Activated CD4-positive, alpha-beta T cell treated with anti-CD3 and anti-CD28 coated beads for 36 hours (primary cell): ENCODE measurements at places on chromosomes 13 and 19. TPM values are rescaled to one million over a fixed set of nuclear protein-coding genes. Genes with fewer than 3 reads are reported as not detected.

DNA sequence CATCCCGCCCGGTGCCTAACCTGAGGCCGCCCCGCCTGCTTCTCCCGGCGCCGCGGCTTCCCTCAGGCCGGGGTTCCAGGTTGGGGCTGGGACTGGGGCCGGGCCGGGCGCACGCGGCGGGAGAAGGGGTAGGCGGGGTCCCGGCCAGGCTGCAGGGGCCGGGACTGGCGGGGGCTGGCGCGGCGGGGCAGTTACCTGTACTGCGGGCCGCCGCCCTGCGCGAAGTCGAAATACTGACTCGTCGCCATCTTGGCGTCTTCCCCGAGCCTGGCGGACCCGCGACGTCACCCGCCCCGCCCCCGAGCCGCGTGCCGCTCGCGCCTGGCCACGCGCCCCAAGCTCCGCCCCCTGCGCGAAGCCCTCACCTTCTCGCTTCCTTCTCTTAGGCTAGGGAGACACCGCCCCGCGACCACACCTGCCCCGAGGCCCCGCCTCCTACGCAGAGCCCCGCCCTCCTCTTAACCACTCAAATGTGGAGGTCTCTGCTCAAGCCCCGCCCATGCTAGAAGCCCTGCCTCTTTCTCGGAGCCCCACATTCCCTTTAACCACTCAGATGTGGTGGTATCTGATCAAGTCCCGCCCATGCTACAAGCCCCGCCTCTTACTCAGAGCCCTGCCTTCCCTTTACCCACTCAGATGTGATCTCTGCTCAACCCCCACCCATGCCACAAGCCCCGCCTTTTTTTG is at the start of gene ZFR2:
Gene ZFR2, minus strand, starts transcription at position 269 of the 687 bp plus-strand sequence. Its CDS starts 21 bp downstream, at position 248.
- peak; percentile 54 for DNase-seq

DNA sequence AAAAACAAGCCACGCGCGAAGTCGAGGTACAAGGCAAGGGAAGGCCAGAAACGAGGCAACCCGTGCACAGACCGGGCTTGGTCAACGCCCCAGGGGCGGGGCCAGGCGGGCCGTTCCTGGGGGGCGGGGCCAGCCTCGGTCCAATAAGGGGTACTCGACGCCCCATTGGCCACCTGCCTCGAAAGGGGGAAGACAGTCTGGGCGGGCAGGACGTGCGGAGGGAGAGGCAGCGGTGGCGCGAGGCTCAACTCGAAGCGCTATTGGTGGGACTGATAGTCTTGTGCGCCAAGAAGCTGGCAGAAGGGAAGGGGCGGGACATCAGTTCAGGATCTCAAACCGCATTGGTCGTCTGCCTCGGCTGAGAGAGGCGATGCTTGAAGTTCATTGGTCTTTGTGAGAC is at the start of gene LYPD4:
Gene LYPD4, minus strand, starts transcription at position 83 of the 400 bp plus-strand sequence. CDS start 5,398 bp downstream, outside the sequence.
- DNase-seq = no peak

DNA sequence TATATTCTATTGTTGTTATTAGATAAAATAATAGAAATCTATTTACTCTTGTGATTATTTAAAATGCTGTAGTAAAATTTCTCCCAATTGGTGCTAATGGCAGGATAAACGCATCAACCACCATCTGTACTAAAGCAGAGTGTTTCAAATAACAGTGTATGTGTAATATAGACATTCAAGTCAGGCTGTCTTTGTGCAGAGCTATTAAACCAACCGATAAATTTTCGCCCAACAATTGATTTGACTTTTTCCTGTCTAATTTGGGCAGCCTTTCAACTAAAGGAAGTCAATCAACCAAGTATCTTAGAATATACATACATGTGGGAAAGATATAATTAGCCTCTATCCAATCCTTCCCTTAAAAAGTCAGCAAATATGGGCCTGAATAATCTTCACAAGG is 5.8 kb downstream of the AMER2 start:
- DNase-seq = no peak

DNA sequence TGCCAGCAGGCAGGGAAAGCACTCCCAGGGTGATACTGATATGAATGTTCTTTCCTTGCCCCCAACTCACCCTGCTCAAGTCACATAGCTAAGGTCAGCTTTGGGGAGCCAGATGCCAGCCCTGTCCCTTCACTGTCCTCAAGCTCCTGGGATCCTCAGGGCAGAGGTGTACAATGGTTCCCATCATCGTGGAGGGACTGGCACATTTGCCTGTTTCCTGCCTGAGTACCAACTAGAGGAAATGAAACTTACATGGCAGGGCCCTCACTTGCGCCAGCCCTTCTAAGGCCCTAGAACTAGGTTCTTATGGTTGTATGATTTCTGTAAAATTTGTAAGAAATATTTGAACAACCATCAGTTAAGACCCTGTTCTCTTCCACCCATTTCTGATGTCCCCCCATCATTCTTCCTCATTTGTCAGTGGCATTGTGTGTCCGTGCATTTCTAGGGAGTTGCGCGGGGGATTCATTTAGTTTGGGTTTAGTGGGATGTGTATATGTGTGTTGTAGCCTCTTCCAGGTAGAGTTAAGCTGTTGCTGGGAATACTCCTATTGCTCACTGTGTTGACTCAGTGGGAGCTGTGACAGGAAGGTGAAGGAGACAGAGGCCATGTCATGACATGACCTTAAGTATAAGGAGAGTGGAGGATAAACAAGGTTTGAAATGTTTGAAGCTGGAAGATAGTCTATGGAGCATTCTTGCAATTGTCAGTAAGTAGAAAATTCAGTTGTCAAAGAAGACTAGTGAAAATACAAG is 41.3 kb upstream of the RCBTB2 start:
- no peak for DNase-seq

GRCh38 chr19:37362733-37363132 is 8.2 kb upstream of the ZNF527 start:
- DNase-seq = peak; percentile 9

DNA sequence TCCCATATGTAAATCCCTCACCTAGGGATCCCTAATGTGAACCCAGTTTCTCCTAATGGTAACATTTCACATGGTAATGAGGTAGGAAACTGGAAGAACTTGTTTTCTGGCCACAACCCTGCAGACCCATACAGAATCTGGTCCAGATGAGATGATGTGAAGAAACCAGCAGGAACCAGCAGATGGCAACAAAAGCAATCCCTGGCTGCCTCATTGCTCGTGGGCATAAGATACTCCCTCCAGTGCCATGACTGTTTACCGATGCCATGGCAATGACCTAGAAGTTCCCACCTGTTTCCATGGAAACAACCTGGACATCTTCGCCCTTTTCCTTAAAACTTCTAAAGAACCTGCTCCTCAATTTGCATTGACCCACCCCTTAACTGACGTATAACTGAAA is 1.4 kb upstream of the CD209 start:
- peak; percentile 25 for DNase-seq

- DNase-seq = no peak
Measured at GRCh38 chr19:28933039-28933438, 279.9 kb downstream of the UQCRFS1 start.

DNA sequence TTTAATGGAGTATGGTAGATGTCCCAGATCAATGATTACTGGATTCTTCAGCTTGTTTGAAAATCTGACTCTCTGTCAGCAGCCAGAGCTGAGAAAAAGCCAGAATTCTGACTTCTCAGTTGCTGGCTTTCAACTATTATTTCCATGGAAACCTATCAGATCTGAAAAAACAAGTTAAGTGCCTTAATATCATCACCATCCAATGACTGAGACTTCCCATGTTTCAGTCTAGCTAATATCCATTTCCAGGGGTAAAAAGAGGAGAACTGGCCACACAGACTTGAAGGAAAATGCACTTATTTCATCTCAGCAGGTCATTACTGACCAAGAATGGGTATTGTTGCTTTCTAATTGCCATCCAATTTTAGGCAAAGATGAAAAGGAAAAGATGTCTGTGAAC is 75.2 kb downstream of the TNFSF11 start:
- no peak for DNase-seq

WDR62 gene
- 14.3 TPM for total RNA-seq

- peak; percentile 69 for DNase-seq
Measured at GRCh38 chr19:49056101-49056901, 1.2 kb downstream of the CGB7 start.

- no peak for DNase-seq
Measured at GRCh38 chr19:4370418-4371041, 27.2 kb downstream of the MPND start.

TEX101 gene
- not detected for total RNA-seq

DNA sequence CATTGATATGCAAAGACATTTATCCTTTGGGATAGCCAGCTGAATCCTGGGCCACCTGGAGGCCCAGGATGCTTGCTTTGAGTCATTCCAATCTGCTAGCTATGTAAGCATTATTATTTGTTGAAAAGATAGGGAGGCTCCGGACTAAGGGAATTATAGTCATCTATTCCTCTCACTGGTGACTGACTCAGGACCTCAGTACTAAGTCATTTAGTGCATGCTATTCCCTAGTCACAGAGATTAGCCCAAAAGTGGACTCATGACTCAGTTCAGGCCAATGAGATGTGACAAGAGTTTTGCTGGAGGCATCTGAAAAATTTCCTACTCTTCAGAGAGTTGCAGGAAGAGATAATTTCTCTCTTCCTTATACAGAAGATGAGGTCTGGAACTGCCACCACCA is 67.9 kb upstream of the ITM2B start:
- no peak for DNase-seq

NCAN gene
- total RNA-seq = not detected

- no peak for DNase-seq
Measured at GRCh38 chr13:93847162-93847561, 620.6 kb downstream of the GPC6 start.

SWSAP1 gene
- 1.5 TPM for total RNA-seq

DNA sequence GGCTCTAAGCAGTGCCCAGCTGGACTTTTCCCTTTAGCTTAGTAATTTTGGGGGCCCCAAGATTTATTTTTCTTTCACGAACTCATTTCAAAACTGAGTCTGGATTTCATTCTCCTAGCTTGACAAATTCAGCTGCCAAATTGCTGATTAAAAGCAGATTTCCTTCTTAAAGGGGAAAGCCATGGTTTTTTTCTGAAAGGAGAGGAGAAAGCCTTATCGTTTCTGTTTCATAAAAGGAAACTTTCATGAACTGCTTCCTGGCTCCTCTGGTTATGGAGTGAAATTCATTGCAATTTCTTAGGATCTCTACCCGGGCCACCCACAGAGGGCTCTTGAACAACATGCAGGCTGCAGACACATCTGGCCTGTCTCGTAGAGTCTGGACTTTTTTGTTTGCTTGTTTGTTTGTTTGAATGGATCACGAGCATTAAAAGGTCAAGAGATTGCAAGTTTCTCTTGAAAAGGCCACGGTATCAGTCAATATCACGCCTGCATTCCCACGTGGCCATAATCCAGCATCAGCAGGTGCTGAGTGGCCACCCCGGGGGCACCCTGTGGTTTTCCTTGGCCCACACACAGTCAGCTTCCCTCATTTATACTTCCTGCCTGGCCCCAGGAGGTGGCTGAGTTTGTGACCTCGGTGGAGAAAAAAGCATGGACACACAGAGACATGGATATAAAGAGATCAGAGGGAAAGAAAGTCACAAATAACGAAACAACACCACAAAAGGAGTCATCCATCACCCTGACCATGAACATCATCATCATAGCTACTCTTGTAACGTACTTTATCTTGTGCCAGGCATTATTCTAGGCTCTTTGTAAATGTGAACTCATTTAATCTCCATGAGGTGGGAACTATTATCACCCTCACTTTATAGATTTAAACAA is 10.5 kb upstream of the KLK4 start:
- no peak for DNase-seq

- DNase-seq = no peak
Measured at GRCh38 chr13:23637829-23638228, 67.6 kb downstream of the TNFRSF19 start.

DNA sequence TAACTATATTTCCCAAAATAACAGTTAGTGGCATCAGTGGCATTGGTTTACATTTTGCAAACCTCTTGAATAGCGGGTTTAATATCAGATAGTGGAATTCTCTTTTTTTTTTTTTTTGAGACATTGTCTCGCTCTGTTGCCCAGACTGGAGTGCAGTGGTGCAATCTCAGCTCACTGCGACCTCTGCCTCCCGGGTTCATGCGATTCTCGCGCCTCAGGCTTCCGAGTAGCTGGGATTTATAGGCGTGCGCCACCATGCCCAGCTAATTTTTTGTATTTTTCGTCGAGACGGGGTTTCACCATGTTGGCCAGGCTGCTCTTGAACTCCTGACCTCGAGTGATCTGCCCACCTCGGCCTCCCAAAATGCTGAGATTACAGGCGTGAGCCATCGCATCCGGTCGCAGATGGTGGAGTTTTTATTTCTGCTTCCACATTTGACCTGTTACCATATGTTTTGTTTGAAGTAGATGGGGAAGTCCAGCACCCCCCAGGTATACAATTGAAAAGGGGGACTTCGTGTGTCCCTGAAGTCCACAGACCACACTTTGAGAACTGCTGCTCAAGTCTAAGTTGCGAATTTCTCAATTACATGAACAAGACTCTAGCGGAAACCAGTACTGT is 40.5 kb upstream of the XPO4 start:
- DNase-seq = no peak

DNA sequence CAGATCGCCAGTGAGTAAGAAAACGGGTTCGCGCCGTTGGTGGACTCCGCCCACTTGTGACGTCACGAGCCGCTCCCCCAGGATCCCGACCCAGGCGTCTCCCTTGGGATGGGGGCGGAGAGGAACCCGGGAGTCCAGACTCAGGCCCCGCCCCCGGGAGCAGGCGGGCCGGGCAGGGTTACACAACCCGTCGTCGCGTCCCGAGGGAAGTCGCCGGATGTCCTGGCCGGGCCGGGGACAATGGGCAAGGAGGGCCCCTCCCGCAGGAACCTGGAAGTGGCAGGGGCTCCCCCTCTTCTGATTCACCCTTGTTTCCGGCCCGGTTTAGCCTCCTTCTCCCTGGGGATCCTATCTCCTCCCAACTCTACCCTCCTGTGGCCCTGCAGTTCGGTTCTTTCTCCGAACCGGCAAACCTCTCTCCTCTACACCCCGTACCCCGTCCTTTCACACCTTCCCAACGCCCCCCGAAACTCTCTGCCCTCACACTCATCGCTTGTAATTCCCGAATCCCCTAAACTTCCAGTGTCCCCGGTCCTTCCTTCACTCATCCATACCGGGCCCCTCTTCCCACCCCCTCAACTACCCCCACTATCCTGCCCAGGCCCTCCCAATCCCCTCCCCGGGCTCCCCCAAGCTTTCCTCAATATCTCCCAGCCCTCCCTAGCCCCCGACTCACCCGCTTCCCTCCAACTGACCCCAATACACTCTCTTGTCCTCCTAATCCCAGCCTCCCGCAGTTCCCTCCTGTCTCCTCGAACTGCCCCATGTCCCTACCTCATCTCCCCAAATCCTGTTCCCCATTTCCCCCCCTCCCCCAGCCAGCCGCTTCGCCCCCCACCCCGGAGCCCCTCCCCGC is 20.0 kb upstream of the ERCC1 start:
- DNase-seq = peak; percentile 79

- DNase-seq = no peak
Measured at GRCh38 chr19:50451223-50451534, 18.5 kb downstream of the MYBPC2 start.

- DNase-seq = peak; percentile 7
Measured at GRCh38 chr19:9914001-9914314, 22.4 kb downstream of the OLFM2 start.

FOXA3 gene
- total RNA-seq = 0.40 TPM

SSBP4 gene
- total RNA-seq = 71.7 TPM
